ENCODE measurements at places on chromosomes 1 and 21. TPM values are rescaled to one million over a fixed set of nuclear protein-coding genes. Genes with fewer than 3 reads are reported as not detected.

- DNase-seq = no peak
Measured at GRCh38 chr1:165634154-165634921, 3.3 kb downstream of the MGST3 start.

GRCh38 chr1:75720820-75721219, 3.7 kb upstream of the ACADM start:
- DNase-seq = no peak

GRCh38 chr1:99084562-99084961, 79.9 kb upstream of the PLPPR5 start:
- no peak for DNase-seq

DNA sequence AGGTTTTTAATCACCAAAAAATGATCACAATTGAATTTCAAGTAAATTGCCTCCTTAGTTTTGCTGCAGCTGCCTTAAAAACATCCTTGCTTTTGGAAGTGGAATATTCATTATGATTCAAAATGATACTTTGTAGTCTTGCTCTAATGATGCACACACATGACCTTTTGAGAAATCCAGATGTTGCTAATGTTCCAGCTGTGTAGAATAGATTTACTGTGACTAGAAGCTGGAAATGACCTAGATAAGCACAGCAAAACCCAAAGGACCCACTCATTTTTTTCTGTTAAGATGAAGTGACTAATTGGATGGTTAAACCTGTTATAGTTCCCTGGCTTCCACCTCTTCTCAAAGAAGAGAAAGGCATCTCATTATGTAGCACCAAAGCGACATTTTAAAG, 64.6 kb upstream of the RALGPS2 start:
- no peak for DNase-seq

DNA sequence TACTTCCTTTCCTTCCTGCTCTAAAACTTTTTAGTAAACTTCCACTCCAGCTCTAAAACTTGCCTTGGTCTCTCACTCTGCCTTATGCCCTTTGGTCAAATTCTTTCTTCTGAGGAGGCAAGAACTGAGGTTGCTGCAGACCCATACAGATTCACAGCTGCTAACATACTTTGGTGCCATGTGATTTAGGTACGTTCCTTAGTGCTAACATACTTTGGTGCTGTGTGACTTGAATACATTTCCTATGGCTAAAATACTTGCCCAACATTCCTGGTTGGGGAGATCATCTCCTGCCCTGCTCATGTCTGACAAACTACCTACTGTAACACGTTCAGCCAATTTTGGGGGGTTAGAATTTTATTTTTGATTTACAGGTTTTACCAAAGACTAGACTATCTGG, 6.8 kb upstream of the ZBTB40 start:
- DNase-seq = no peak

DNA sequence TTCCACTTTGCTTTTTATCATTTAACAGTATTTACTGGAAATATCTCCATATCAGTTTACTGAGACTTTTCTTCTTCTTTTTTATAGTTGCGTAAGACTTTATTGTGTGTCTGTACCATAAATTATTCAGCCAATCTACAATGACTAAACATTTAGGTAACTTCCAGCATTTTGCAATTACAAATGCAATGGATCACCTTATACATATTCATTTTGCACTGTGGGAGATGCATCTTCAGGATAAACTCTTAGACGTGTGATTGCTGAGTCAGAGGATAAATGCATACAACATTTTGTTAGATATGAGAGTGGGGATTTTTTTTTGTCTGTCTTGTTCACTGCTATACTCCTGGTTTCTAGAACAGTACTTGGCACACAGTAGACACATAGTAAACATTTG, 95.7 kb upstream of the GCLM start:
- no peak for DNase-seq

DNA sequence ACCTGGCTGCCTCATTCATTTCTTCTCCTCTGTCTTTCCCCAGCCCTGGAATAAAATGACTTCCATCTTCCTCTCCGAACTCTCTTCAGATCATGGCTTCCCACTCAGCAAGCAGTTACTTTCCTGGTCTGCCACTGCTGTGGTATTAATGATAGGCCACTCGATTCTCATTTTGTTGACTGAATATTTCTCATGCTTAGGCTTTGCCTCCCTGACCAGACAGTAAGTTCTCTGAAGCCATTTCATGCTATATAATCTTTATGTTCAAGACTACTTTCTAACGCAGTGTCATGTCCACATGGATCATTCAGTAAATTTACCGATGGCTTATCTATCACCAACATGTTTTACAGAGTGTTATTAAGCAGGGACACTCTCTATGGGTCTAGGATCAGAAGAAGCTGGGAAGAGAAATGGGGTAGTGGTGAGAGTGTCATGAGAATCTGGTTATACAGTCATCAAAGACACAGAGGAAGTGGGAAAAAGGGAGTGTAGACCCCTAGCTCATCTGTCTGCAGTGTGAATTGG, 20.6 kb downstream of the RUNX1 start:
- DNase-seq = no peak

DNA sequence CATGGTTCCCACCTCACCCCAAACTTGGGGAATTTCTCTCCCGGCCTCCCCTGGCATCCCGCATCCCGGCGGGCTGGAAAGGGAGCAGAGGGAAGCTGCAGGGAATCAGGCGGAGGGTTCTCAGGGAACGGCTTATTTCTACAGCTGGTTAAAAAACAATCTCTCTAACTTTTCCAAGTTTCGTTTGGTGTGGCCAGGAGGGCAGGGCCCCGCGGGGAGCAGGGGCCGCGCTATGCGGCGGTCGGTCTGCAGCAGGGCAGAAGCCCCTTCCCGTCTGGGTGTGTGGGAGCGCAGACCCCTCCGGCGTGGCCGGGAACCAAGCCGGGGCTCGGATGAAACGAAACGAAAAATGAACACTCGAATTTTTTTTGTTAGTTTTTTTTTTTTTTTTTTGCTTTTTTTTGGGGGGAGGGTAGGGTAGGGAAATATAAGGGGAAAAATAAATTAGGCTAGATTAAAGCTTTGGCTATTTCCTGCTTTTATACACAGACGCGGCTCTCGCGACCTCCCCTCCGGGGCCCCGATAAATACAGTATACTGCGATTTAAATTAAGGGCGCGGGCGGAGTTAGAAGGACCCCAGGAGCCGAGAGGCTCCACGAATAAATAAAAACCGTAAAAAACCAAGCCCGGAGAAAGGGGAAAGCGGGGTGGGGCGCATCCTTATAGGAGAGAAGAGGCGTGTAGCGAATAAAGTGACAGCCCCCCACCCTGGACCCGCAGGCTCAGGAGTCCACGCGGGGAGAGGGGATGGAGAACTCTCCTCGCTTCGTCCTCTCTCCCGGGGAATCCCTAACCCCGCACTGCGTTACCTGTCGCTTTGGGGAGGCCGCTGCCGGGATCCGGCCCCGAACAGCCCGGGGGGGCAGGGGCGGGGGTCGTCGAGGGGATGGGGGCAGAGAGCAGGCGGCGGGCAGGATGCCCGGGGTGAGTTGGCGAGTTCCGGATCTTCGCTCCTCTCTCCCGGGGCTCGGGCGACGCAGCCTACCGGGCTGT, 2.1 kb downstream of the POU3F1 start:
- no peak for DNase-seq

GRCh38 chr1:226579781-226580323, 31.3 kb downstream of the STUM start:
- DNase-seq = no peak

Gene LMOD1
- total RNA-seq = 6.4 TPM

DNA sequence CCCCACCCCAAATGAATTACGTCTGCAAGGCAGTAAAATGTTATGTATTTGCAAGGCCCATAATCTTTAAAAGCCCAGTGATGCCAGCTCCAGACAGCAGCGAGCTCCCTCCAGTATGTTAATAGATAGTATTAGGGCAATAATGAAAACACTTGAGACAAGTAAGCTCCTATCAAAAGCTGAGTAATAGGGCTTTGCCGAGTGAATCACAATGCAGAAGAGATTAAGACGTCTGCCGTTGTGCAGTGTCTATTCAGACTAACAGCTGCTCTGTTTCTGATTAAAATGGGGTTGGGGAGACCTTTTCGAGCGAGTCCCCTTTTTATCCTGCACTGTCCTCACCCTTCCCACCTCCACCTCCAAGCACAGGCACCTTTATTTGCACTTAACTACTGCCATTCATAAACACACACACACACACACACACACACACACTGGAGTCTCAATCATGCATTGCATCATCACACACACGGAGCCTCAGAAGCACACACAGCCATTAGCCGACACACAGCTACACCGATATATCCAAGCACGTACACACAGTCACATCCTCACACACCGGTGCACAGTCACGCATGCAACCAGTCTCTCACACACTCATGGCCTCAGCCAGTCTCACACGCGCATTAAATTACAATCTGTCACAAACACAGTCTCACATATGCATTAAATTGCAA, 46.0 kb upstream of the FOXO6 start:
- DNase-seq = no peak

DNA sequence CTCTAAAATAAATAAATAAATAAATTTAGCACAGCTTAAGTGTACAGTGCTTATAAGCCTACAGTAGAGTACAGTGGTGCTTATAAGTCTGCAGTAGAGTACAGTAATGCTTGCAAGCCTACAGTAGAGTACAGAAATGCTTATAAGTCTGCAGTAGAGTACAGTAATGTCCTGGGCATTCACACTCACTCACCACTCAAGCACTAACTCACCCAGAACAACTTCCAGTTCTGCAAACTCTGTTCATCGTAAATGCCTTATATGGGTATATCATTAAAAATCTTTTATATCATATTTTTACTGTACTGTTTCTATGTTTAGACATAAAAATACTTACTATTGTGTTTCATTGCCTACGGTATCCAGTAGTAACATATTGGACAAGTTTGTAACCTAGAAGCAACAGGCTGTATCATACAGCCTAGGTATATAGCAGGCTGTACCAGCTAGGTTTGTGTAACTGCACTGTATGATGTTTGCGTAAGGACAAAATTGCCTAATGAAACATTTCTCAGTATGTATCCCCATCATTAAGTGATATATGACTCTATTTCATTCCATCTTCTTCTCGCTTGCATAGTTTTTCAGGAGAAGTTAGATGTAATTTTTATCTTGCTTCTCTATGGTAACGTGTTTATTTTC, 14.0 kb upstream of the S100B start:
- DNase-seq = no peak

DNA sequence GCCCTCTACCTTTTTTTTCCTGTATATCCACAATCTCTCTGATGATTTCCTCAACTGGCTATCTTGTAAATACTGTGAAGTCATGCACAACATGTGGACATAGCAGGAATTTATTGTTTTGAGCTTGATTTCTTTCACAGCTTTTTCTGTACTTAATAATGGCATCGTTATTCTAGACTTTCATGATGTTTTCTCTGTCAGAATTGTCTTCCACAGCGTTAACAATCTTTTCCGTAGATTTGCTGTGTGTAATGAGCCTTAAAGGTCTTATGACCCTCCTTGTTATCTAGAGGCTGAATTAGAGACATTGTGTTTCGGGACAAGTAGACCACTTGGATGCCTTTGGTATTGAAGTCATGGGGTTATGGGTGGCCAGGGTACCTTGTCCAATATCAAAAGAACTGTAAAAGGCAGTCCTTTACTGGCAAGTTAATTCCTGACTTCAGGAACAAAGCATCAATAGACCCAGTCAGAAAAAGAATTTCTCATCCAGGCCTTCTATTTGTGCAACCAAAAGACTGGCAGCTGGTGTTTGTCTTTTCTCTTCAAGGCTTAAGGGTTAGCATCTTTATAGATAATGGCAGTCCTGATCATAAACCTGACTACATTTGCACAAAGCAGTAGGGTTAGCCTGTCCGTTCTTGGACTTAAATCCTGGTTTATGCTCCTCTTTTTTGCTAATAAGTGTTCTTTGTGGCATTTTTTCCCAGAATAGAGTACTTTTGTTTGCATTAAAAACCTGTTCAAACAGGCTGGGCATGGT, 30.1 kb upstream of the CHAF1B start:
- no peak for DNase-seq

GRCh38 chr1:29801561-29801973, 565.2 kb downstream of the PTPRU start:
- DNase-seq = no peak

GRCh38 chr1:61080413-61081143, 1.8 kb upstream of the NFIA start:
- no peak for DNase-seq

- peak; percentile 20 for DNase-seq
Measured at GRCh38 chr1:35210321-35211119, 17.6 kb upstream of the SFPQ start.

DNA sequence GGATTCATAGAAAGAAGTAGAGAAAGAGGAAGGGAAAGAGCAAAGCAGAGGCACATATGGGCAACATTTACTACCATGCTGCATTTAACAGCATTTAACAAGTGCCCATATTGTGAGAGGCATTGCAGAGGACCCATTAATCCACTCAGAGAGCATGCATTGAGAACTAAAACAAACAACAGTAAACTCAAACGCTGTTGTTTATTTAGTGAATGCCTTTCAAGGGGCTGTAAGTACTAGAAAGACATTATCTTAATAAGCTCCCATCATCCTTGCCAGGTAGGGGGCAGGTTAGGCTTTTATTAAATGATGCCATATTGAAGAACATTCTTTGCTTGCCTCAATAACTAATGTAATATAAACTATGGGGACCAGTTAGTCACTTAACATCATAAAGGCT, 254.3 kb upstream of the DAB1 start:
- DNase-seq = no peak

Gene TPTE
- not detected for total RNA-seq

Gene ASPM
- total RNA-seq = 0.95 TPM

DNA sequence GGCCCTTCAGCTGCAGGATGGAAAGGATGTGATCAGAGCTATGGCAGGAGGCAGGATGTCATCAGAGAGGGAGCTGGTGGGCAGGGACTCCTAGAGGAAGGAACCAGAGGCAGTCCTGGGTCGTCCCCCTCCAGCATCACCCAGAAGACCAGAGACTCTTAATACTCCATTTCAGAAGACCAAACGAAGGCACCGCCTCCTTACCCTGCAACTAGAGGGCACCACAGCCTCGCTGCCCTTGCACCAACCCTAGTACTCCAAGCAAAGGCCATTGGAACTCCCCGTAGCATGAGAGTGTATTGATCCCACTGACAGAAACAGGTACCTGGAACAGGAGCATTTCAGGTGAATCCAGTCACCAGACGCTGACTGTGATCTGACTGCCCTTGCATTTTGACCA, 598.1 kb downstream of the NPHP4 start:
- no peak for DNase-seq

Data from heart left ventricle (tissue), 16 donors.